ENCODE measurements at places on chromosomes 16 and 17.
A peak's percentile ranks its signal among the peaks of the same experiment; 100 is the strongest.

GRCh38 chr17:74647871-74648672 lies 24.5 kb upstream of the CD300E start:
- no peak for DNase-seq

DNA sequence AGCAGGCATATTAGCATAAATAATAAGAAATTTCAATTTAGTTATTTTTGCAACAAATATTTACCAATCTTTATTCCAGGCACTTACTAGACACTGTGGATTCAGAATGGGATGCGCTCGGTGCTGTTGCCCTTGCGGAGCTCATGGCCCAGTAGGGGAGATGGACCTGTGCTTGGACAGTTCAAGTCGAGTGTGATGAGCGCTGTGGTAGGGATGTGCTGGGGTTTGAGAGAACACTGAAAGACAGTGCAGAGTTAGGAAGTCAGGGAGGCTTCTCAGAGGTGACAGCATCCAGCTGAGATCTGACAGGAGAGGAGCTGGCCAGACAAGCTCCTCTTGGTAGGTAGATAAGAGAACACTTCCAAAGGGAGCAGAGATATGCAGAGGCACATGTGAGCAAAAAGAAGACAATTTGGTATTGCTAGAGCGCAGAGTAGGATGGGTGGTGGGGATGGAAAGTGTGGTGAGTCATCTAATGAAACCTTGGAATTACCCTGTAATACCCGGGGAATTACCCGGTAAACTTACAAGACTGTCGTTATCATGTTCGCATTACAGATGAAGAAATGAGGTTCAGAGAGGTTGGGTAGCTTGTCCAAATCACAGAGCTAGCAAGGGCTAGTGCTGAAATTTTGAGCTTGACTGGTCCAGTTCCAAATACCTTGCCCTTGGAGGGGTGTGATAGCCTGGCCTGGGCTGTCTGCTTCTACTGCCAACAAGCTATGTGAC lies 298.1 kb upstream of the N4BP1 start:
- no peak for DNase-seq

DNA sequence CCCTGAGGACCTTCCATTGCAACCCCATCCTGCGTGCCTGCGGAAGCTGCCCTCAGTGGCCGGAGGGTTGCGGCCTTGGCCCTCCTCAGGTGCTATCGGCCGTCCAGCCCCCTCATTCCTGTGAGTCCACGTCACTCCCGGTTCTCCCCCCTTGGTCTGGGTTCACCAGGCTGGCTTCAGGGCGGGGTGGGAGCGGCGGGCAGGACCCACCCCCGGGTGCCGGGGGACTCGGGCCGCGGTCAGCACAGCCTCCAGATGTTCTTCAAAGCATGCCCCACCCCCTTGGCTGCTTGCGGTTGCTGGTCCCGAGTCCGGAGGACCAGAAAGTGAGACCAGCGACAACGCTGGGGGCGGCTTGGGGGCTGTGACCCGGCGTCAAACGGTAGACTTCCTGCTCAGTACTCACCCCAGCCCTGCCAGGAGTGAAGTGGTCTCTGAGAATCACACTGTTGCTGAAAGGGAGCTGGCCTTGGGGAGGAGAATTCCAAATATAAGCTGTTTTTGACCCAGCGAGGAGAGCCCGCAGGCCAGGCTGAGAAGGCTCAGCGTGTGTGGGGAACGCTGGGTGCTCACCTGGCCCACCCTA lies 4.5 kb downstream of the ZNF469 start:
- no peak for DNase-seq

GRCh38 chr17:81419319-81419885 lies 24.1 kb downstream of the BAHCC1 start:
- DNase-seq = peak; percentile 44

DNA sequence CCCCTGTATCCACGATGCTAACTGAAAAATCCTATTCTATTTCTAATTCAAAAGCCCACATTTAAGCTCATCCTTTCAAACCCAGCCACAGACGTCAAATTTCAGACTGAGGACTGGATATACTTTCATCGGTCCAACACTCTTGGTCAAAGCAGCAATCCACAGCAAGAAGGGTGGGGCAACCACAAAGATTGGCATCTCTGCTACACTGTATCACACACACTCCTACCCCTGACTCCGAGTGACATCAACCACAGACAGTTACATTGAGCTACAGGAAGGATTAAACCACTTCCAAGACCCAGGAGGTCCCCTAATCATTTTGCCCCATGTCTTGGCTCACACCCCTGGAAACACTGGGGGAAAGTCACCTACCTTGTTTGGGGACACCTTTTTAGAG lies 61.3 kb downstream of the GRIN2A start:
- no peak for DNase-seq
